ENCODE measurements at places on chromosomes 1 and 21. TPM values are rescaled to one million over a fixed set of nuclear protein-coding genes. Genes with fewer than 3 reads are reported as not detected.

OR2T11 gene
- not detected for total RNA-seq

LDLRAD1 gene
- total RNA-seq = not detected

FMOD gene
- total RNA-seq = 2.3 TPM

GRCh38 chr1:17496419-17496818 is 43.1 kb upstream of the ARHGEF10L start:
- DNase-seq = no peak

DNA sequence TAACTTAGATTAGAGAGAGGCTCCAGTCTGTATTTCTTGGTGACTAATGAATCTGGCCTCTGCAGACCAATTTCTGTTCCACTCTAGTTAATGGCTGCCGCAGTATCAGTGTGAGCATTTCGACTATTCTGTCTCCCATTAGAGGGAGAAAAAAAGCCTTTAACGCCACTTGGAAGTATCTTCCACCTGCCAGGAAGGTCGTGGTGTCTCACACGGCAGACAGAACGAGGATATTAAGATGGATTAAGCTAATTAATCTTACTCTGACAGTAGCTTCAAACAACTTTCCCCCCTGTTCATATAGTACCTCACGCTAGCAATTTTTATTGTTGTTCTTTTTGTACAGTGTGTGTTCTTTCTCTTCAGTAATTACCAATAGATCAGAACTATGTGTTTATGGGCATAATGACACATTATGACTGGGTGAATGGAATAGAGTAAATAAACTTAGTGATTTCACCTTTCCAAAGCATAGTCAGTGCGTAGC is 153.8 kb downstream of the ADGRL2 start:
- DNase-seq = no peak

Measured in cardiac muscle cell (in vitro differentiated cells and primary cell).